Left cardiac atrium (tissue), 4 donors: ENCODE measurements at places on chromosomes 3 and 15.

- no peak for DNase-seq
Measured at GRCh38 chr15:48717458-48717857, 71.9 kb upstream of the FBN1 start.

DNA sequence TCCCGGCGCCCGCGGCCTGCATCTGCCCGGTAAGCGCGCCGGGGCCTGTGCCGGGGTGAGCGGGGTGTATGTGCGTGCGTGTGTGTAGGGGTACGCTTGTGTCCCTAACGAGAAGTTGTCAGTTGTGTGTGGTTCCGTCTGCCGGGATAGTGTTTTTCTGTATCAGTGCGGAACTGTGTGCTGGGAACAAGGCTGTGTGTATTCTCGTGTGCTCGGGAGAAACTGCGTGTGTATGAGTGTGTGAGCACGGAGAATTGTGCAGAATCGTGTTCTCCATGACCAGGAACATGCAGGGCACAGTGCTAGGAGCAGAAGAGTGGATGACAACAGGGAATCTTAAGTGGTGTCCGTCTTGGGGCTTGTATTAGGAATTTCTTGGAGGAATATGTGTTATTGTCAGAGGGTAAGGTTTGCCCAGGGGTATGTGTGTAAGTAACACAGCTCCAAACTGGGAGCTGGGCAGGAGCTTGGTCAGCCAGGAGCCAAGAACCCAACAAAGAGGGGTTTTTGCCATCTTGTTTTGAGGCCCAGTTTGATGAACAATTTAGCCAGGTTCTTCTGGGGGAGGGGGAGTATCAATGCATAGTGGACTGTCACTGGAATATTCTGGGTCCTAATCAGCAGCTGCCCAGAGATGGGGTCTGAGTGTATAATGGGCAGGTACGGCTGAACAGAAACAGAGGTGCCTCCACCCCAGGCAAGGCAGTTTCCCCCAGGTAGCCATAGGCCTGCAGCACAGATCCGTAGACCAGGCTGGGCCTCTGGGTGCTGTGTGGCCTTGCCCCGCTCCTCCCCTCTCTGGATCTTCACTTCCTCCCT is 2.1 kb downstream of the ISL2 start:
- no peak for DNase-seq

- DNase-seq, result no peak
Measured at GRCh38 chr15:31078471-31078870, 23.1 kb downstream of the TRPM1 start.

- no peak for DNase-seq
Measured at GRCh38 chr15:56445746-56446145, 19.2 kb downstream of the MNS1 start.

- DNase-seq, result no peak
Measured at GRCh38 chr3:111547631-111548030, 5.6 kb downstream of the CD96 start.

DNA sequence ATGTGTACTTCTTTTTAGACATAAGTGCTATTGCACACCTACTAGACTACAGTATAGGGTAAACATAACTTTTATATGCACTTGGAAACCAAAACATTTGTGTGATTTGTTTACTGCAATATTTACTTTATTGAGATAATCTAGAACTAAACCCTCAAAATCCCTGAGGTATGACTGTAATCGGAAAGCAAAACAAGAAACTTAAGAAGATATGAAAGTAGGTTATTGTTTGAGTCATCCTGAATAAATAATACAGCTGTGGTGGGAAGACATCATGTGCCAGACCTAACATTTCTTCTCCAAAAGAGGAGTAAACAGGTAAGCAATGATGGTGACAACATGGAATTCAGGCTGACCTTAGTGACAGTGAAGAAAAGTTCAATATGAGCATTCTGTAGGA is 765.5 kb downstream of the OTOL1 start:
- no peak for DNase-seq

DNA sequence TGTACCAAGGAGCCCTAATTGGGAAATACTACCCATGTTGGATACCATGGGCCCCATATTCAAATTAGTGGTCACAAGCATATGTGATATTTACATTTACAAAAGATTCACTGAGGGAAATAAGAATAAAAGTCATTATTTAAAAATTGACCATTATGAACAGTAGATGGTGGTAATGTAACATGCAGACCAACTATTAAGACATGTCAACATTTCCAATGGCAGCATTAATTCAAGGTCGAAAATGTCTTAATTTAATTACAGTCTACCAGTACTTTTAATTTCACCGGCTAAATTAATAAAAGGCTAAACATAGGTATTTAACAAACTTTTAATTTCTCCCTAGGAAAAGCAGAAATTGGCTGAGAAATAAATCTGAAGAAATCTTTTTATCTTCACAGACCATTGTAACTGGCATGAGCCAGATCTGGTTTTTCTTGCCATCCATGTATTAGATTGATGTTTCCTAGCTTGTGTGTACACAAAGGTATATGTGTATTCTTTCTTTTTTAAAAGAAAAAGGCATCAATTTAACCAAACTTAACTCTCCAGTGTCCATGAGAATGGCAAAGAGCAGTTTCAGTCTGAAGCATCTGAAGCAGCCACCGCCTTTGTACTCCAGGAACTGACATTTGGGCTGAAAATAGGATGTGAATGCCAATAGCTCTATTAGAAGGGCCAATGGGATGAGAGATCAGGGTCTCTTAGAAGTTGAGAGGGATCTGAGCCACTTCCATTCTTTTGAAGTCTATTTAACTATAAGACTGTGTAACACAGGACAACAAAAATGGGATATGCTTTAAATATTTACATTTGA is 26.6 kb downstream of the NEK11 start:
- DNase-seq, result no peak

DNA sequence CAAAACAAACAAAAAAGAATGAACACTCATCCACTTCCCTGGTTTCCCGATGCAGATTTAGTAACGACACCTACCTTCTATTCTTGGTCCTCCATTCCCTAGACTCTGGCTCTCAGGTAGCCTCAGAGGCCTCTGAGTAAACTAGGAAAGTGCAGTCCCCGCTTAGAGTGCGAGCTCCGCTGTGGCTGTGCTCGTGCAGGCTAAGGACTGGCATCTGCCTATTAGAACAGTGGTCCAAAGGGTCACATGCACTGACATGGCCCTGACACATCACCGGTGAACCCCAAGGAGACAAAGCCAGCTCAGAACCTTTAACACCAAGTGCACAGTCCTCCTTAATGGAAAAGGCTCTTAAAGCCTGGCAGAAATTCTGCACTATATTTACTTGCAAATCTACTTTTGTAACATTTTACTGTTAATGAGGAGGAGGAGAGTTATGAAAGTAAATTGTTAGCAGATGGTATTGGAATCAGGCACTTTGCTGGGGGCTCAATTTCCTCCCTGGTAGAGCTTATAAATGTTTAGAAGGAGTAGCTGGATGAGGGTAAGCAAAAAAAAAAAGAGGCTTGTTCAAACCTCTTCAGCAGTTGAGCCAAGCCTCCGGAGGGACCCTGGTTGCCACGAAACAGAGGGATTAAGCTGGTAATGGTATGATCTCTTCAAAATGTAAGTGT is 31.1 kb downstream of the VGLL4 start:
- no peak for DNase-seq

GRCh38 chr3:51063053-51063452 is 322.0 kb upstream of the MANF start:
- no peak for DNase-seq

GRCh38 chr15:82297546-82297945 is 34.9 kb downstream of the SAXO2 start:
- no peak for DNase-seq

DNA sequence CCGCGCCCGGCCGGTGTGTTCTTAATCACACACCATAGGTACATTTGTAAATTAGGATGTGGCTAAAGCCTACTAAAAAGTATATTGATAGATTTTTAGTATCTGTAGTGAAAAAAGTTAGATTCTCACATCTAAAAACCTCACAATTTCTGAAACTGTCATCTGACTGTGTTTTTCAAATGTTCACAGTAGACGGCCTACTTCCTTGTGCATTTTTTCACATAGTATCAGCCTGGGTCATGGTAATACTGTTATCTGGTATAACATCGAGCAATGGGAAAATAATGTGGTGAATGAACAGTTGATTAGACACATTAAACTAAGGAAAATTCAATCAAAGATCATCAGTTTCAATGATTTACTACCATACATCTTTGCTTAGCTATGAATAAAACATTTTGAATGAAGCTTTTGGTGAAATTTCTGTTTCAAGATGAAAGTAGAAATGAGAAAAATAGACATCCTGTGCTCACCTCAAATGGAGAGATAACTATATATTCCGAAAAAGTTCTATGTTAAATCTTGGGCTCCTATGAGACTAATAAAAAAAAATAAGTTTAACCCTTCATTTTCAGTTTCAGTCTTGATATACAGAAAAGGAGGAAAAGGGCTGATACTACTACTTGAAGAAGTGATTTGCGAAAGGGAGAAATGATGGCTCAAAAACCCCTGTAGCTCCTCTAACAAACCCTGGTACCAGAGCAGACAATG is 262.7 kb downstream of the ZBTB20 start:
- no peak for DNase-seq

- DNase-seq, result no peak
Measured at GRCh38 chr3:4547799-4548198, 54.7 kb downstream of the ITPR1 start.

DNA sequence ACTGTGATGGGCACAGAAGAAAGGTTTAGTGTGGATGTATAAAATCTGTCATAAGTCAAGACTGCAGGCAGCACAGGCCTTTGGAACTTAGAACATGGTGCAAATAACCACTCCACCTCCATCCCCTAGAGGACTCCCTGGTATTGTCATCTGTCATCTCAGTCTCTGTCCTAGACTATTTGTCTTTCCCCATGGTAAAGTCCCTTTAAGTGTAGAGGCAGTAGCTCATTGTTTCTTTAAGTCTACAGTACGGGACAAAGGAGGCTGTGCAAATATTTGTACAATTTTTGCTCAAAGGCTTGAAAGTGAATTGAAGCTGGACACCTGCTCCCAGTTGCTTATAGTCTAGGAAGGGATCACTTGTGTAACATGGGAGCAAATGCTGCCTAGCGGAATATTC is 3.2 kb upstream of the PXYLP1 start:
- no peak for DNase-seq

GRCh38 chr15:52481915-52482314 is 46.8 kb downstream of the MYO5A start:
- no peak for DNase-seq

GRCh38 chr3:38507120-38507519 is 11.0 kb downstream of the EXOG start:
- no peak for DNase-seq

- no peak for DNase-seq
Measured at GRCh38 chr15:30962079-30962478, 29.3 kb downstream of the MTMR10 start.

DNA sequence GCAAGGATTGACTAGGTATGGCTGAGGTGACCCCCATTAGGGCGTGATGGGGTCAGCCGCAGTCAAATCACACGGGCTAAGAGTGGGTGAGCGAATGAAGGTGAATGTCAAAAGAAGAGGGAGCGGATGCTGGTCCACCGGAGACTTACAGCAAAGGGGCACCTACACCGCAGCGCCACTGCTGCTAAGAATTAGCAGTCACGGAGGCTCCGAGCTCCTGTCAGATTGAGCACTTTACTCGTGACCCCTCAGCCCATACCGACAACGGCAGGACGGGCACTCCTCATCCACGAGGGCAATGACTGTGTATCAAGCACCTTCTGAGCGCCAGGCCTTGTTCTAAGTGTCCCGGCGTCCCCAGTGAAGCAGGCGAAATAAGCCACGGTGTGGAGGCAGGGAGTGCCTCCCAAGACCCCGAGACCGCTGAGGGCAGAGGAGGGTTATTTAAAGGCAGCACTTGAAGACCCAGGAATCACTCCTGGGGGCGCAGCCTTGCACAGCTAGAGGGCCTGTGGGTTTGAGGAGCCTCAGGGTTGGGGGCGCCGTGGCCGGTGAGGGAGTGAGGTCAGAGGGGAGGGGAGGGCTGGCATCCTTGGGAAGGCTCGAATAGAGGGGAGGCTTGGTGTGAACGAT is 61.6 kb upstream of the GATA2 start:
- DNase-seq, result no peak

DNA sequence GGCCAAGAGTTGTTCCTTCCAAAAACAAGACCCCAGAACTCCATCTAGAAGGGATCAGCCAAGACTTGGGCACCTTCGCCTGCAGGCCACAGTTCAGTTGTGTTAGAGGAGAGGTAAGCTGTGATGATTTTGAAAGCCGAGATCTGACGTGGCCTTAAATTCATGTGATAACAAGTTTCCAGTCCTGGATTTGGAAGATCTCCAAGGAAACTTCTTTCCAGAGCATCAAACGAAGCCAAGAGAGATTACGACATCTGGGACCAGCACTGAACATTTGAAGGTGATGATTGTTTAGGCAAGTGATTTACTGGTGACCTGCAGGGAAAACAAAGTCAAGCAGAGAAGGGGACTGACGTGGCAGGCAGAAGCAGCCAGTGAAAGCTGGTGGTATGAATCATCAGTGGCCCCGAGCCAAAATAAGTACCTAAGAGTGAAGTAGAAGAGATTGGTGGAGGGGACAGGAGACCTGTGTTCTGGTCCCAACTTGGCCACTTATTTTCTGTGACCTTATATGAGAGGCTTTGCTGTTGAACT is 339.0 kb upstream of the PROK2 start:
- peak; percentile 81 for DNase-seq

- no peak for DNase-seq
Measured at GRCh38 chr3:82129221-82129801, 367.9 kb upstream of the GBE1 start.

GRCh38 chr15:67914537-67915460 is 75.0 kb upstream of the RNU6-1 start:
- DNase-seq, result peak; percentile 57

DNA sequence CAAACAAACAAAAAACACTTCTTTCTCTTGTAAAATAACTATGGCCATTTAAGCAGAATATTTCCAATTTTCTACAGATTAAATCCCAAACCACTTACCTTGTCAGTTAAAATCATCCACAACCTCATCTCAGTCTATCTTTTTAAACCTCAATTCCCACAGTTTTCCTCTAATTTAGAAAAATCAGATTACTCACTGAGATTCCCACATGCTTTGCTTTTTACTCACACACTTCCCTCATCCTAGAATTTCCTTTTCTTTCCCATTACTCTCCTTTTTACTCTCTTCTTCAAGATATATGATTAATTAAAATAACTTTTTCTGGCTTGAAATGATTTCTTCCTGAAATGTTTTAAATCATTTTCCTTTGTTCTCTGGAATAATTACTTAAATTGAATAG is 790.7 kb downstream of the ROBO1 start:
- no peak for DNase-seq

DNA sequence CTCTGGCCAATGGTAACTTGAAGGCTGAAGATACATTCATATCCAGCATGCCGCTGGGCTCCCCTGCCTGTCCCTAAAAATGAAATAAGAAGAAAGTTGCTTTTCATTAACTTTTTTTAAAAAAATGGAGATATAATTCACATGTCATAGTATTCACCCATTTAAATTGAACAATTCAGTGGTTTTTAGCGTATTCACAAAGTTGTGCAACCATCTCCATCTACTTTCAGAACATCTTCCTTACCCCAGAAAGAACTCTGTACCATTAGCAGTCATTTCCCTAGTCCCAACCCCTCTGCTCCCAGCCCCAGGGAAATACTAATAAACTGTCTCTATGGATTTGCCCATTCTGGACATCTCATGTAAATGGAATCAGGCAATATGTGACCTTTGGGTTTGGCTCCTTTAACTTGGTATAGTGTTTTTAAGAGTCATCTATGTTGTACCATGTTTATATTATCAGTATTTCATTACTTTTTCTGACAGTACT is 55.8 kb upstream of the GATM start:
- DNase-seq, result no peak

- DNase-seq, result no peak
Measured at GRCh38 chr3:43249405-43249804, 36.9 kb upstream of the SNRK start.
